Left ventricle myocardium inferior (tissue), 1 donor: ENCODE measurements at places on chromosomes 7 and 10. TPM values are rescaled to one million over a fixed set of nuclear protein-coding genes. Genes with fewer than 3 reads are reported as not detected.

DNA sequence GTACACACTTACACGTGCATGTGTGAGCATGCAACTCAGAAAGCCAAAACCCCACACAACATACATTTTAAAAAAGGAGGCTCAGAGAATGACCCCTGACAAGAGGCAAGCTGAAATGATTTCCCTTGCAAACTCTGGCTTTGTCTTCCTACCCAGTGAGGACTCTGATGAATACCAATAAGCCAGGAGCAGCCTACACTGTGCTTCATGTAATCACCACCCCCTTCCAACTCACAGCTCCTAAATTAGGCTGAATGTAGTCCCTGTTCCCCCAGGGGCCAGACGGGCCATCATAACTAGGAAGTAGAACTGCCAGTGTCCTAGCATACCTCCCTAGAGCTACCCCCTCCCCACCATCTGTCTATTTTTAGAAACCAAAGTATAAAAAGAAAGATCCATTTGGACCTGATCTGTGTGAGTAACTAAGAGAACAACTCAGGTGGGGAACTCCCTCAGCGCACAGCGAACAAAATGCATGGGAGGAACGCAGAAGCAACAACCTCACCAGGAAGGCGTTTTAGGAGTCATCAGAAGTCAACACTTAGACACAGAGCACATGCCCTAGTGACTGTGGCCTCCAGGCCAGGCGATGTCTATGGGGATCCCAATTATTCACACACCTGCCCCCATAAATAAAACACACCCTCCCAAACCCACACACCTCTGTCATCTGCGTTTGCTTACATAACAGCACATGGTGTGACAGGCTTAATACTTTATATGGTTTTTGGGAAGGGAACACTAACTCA, 1.9 kb downstream of the DGKI start:
- DNase-seq = no peak

The URGCP gene
- total RNA-seq = 39.6 TPM

DNA sequence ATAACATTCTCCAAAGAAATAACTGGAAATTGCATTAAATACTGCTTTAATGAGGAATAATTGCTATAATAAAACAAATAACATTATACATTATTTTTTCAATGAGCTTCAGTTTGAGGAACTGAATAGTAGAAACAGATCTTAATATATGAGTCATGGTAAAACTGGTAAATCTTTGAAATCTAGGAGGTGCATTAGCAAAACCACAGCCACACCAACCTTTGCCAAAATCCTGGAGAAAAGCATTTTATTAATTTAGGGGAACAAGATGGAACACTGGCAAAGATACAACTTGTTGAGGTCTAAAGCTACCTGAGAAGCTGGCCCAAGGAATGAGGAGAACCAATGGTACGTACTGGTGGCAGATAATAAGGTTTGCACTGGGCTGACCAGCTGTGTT, 5.4 kb upstream of the ASL start:
- DNase-seq = no peak

The HYAL4 gene
- not detected for total RNA-seq

DNA sequence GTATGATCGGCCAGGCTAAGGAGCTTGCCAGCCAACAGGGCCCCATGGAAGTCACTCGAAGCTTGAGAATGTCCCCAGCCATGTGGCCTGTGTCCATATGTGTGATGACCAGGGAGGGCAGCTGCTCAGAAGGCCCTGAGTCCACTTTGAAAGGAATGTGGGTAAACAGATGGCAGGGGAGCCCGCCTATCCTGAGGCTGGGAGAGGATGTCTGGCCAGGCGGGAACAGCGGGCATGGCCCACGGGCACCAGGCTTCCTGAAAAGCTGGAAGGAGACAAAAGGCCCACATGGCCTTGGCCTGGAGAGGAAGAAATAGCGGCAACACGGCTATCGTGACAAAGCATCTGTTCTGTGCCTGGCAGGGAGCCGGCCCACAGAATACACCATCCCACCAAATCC, 137.9 kb upstream of the PPIF start:
- DNase-seq = no peak
